ENCODE measurements at places on chromosomes 3 and 15.

- no peak for DNase-seq
Measured at GRCh38 chr3:8538913-8539312, 37.3 kb downstream of the LMCD1 start.

DNA sequence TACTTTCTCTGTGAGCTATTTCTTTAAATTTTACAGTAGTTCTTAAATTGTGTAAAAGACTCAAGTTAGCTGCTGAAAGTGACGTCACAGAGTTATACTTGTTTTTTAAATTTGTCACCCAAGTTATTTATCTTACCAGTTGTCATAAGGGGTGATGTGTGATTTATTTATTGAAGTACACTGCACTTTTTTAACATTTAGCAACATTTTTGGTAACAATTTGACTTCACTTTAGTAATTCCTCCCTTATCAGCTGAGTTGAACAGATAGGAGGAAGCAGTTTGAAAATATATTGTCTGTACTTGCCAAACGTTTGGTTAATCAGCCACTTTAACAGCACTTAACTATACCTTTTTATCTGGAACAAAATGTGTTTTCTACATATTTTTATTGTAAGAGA, 3.8 kb downstream of the STT3B start:
- DNase-seq, result no peak

- DNase-seq, result no peak
Measured at GRCh38 chr15:47887241-47887800, 170.0 kb downstream of the SEMA6D start.

DNA sequence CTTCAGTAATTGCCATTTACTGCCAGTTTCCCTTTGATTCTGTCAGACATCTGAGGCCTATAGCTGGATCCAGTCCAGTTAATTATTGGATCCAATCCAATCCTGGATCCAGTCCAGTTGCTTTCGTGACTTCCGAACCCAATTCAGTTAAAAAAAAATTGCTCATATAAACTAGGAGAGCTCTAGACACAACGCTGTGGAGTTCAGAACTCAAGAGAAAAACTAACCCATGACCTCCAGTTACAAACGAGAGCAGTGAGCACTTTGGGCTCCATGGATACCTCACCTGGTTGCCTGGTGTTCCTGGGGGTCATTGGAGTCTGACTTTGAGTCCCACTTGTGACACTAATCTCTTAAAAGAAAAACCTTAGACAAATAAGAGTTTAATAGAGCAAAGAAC, 269.8 kb downstream of the THSD4 start:
- no peak for DNase-seq

GRCh38 chr3:16400106-16400931, 113.2 kb downstream of the RFTN1 start:
- DNase-seq, result no peak

DNA sequence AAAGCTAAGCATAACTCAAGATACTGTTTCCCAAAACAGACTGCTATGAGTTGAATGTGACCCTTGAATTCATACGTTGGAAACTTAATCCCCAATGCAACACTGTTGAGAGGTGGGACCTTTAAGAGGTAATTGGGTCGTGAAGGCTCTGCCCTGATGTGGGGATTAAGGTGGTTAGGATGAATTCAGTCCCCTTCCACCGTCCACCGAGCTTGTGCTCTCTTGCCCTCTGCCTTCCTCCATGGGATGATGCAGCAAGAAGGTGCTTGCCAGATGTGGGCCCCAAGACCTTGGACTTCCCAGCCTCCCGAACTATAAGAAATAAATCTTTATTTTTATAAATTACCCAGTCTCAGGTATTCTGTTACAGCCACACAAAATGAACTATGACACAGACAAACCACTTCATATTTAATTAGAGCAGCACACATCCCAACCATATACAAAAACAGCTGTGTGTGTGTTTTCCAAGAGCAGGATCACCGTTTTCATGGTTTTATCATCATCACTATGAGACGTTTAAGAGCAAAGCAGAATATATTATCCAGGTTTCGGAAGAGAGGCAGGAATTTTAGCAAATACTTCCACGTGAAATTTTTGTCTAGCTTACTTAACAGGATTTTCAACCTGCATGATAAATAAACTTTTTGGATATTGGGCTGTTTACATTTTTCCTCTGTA, 61.2 kb downstream of the CD200R1L start:
- DNase-seq, result no peak

DNA sequence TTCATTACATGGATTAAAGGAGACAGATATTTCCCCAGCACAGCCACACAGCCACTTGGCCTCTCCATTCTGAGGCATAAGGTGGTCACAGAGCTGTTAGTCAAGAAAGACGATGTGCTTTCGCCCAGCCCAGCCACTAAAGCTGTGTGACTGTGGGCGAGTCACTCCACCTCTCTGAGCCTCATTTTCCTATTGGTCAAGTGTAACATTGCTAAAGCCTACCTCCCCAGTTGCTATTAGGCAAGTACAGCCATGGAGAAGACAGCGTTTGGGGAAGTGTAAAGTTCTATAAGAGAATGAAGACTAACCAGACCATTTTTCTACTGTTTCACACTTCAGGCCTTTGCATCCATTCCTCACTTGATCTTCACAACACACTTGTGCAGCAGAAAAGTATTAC, 24.1 kb downstream of the TMEM40 start:
- no peak for DNase-seq

DNA sequence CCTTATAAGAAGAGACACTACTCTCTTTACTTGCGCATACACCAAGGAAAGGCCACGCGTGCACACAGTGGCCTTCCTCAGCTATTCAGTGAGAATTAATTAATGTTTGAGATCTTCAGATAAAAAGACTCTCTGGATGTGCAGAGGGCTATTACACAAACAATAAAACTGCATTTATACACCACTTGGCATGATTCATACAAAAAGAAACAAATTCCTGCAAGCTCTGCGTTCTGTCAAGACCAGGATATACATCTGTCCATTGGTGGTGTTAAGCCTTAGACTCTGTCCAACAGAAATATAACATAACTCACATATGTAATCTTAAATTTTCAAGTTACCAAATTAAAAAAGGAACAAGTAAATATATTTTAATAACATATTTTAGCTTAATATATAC, 55.2 kb upstream of the TSC22D2 start:
- no peak for DNase-seq

DNA sequence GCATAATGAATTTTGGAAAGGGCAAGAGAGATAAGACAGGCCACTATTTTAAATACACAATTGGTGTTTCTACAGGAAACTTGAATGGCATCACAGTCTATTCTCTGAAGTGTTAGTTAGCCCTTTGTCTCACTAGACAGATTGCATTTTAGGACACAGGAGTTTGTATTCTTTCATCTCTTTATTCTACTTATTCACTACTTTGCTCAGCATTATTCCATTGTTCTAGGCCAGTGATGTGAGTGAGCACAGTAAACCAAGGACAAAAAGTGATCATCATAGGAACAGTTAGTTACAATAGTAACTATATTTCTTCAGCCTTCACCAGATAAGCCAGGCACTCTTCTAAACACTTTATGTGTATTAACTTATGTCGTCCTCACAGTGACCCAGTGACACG, 150.2 kb upstream of the SLCO3A1 start:
- DNase-seq, result no peak

- peak; percentile 96 for DNase-seq
Measured at GRCh38 chr3:15102256-15102655, 3.3 kb upstream of the RBSN start.

DNA sequence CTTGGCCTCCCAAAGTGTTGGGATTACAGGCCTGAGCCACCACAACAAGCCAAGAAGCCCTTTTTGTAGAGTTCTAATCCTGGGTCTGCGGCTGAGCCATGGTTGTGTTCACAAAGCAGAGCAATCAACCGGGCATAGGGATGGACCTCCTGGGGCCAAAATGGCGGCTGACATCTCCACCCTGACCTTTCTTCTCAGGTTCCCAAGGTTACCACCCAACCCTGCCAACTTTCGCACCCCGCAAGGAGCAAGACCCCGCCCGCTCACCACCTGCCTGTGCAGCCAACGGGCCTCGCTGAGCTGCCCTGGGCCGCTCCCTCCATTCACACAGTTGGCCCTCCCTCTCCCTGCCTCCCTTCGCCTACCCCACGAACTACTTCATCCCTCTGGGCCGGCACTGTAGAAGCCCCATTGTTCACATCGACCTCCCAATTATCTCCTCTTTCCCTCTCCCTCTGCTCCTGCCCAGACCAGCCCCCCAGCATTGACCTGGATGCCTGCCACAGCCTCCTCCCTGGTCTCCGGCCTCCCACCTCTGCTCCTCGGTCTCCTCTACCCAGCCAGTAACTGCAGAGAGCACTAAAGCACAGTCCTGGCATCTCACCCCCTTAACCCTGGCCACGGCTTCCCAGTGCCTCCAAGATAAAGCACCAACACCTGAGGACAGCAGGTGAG, 62.0 kb upstream of the TFRC start:
- no peak for DNase-seq

DNA sequence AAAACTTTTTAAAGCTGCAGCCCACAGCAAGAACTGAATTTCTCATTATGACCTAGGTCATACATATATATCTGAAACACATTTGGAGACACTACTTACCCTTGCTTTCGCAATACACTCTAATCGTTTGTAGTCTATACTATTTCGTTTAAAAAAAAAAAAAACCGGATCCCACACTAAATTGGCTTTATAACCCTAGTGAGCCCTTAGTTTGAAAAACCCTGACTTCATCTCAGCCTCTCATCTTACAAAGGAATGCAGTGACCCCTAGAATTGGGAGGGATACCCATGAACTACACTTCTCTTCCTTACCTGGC, 4.2 kb downstream of the RARRES1 start:
- DNase-seq, result no peak

- no peak for DNase-seq
Measured at GRCh38 chr3:151350656-151351055, 21.3 kb upstream of the P2RY13 start.

GRCh38 chr3:129161860-129162271, 1.0 kb upstream of the ISY1 start:
- DNase-seq, result peak; percentile 66

DNA sequence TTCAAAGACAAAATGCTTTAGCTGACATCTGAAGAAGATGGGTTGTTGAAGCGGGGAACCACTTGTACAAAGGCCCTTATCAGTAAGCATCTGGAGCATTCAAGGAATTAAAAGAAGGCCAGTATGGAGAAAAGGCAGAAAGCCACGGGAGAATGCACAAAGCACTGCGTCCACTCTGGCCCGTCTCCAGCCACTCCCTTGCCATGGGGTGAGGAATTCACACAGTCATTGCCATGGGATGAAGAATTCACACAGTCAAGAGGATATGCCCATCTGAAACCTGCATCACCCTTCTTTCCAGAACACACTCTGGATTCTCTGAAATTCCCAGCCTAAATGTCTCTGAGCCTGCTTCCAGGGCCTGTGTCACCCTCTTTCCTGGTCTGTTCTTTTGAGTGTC, 26.7 kb upstream of the STAG1 start:
- no peak for DNase-seq

DNA sequence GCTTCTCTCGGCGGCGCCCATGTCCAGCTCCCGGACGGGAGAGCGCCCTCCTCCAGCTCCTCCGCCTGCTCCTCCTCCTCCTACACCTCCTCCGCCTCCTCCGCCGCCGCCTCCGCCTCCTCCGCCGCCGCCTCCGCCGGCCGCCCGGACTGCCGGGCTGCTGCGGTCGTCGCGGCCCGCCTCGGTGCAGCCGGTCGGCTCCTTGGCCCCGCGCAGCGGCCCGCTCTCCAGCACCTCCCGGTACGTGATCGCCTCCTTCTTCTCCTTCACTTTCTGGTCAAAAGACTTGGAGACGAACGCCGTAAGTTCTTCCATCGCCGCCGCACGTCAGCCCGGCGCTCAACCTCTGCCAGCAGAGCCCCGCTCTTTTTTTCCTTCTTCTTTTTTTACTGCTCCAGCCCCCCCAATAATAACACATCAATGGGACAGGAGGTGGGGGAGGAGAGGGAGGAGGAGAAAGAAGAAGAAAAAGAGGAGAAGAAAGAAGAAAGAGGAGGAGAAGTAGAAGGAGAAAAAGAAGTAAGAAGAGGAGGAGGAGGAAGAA, 438 bp downstream of the SHOX2 start:
- DNase-seq, result peak; percentile 29

GRCh38 chr15:75721480-75721922, 8.9 kb upstream of the CSPG4 start:
- no peak for DNase-seq

DNA sequence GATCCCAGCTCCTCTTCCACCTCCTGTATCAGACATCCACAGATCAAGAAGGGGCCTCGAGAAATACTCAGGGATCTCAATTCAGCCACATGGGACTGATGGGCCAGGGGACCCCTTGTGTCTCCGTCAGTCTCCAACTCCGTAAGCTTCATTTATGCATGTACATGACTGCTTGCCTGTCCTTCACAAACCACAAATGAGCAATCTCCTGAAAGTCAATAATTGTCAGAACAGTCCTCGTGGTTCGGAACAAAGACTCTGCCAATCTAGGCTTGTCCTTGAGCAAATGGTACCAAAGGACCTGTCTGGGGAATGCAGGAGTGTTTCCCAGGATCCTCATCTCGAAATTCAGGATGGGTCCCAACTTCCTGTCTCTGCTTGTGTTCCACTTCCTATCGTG, 20.8 kb downstream of the SLC12A8 start:
- no peak for DNase-seq

- peak; percentile 53 for DNase-seq
Measured at GRCh38 chr15:99566157-99566897, 543 bp downstream of the MEF2A start.

GRCh38 chr3:11423868-11424267, 151.7 kb downstream of the ATG7 start:
- DNase-seq, result no peak

DNA sequence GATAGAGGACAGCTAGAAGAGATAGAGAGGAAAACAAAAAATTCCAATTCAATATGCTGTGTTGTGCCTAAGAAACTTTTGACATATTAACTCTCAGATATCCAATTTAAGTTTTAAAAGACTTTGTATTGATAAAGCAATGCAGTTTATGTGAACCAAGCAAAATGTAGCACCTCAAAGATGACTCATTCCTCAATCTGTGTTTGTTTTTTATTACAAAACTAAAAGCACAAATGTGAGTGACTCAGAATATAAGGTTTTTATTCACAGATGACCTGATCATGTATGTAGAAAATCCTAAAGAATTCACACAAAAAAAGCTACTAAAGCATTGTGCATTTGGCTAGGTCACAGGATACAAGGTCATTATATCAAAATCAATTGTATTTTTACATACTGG, 11.1 kb downstream of the HCLS1 start:
- no peak for DNase-seq

DNA sequence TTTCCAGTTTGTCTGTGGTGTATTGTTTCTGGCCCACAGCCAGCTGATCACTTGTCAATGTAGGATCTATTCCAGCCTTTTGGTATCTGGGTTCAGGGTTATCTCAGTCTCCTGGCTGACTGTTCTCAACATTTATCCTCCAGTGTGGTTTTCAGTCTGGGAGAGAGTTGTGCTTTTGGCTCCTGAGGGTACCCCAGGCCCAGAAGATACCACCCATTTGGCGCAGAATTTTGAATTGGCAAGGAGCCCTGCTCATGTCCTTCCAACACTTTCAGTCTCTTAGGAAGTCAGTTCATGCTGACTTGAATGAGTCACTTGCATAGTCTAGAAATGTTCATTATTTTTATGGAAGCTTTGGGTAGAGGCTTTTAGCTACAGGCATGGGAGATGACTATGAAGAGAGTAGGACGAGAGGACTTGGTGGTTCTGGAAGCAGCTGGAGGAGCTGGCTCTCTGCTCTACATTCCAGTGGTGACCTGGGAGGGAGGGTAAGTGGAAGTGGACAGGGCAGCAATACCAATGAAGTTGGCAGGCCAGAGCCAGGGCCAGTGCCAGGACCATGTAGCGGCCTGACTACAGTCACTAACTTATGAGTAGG, 7.2 kb downstream of the POLR2H start:
- no peak for DNase-seq
